ENCODE measurements at places on chromosomes 4 and X.

DNA sequence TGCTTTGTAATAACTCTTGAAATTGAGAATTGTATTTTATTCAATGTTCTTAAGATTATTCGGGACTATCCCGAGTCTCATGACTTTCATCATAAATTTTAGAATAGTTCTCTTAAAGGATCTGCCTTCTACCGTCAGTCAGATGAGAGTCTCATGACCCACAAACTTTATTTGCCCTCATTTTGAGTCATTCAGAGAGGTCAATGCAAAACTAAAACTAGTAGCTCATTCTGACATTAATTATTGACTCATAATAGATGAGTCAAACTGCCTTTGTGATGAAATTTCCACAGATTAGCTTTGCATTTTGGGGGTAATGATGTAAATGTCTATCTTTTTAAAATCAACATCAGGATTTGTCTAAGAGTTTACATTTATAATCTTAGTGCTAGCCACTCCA lies 1527.3 kb downstream of the TECRL start:
- DNase-seq, result no peak

- peak; percentile 35 for DNase-seq
Observed at GRCh38 chr4:100493756-100494155, 24.1 kb downstream of the EMCN start.

DNA sequence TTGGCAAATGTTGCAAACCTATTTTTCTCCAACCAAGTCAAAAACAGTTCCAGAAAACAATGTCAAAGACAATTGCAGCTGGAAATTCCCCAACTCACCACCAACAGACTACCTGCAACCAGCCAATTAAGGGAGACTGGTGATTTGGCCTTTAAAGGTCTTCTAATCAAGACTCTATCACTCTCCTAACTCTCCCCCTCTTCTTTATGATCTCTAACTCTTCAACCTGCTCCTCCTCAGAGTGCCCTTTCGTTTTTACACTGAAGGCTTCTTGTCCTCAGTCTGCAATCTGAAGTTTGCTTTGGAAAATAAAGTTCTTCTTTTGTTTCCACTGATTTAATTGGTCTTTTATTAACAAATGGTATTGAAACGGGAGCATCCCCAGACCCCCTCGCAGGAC lies 203.9 kb downstream of the TECRL start:
- no peak for DNase-seq

GRCh38 chr4:185190306-185190856 lies 13.4 kb downstream of the CFAP97 start:
- no peak for DNase-seq

- no peak for DNase-seq
Observed at GRCh38 chr4:186192066-186192612, 772 bp downstream of the CYP4V2 start.

- peak; percentile 24 for DNase-seq
Observed at GRCh38 chr4:97498875-97499274, 644.4 kb downstream of the STPG2 start.

- DNase-seq, result no peak
Observed at GRCh38 chr4:162866565-162866964, 300.1 kb downstream of the NAF1 start.

DNA sequence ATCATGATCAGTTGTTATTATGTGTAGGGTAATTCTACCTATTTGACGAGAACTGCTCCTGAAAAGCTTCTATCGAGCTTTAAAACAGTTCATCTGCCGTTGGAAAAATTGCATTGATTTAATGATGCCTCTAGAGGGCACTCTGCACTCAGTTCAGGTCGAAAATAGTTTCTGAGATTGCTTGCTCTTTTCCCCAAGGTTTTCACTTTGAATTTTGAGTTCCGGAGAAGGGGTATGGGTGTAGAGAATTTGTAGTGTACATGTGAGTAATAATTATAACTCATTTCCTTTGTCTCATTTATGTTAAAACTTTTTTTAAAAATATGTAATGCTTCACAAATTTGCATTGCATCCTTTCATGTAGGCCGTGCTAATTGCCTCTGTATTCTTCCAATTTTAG lies 28.4 kb upstream of the TNIP3 start:
- no peak for DNase-seq

DNA sequence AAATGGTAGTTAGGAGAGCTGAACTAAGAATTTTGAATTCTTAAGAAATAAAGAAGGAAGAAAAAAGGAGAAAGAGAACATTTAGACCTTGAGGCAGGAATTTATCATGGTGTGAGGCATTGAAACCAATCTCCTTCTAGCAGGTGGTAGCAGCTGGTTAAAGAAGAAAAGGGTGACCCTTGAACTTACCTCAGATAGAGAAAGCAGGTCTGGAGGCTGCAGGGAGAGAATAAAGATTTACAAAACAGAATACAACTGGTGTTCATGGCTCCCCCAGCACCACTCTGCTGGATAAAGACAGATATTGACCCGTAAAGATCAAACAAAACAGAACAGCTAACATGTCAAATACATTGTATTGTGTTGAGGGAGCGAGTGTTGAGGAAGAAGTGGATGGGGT lies 56.0 kb downstream of the NCAPG start:
- no peak for DNase-seq

DNA sequence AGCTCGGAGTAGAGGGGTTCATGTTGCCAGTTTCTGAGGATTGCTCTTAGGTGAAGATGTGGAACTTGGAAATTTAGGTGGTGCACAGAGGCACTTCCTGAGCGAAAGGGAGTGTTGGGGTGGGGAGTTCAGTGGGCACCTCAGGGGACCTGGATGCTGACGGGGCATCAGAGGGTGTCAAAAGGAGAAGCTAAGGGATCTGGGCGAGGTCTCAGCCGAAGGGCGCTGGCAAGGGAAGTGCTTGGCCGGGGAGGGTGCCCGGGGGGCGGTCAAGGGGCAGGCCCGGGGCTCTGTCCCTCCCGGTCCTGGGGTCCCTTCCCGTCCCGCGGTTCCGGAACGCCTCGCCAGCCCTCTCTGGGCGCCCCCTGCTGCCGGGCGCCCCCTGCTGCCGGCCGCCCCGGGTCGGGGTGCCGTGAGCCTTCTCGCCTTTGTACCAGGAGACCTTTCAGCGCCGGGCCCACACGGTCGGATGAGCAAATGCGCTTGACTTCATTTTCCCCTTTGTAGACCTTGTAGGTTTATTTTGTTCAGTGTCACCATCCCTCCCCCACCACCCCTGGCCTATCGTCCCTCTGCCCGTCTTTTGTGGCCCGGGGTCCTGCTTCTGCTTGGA lies 3.0 kb upstream of the PHOX2B start:
- DNase-seq, result no peak

DNA sequence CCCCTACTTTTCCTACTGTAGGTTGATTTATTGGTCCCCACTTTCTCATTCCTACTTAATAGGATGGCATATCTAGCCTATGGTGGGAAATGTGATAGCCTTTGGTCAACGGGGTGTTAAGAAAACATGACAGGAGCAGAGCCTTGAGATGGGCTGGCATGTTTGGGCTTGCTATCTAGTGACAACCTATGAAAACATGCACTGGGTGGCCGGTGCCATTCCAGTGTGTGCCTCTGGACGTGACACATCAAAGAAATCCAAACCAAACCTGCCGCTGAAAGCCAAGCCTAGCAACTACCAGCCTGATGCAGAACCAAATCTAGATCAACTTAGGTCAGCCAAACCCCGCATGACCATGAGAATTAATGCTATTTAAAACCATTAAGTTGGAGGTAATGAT lies 317.6 kb downstream of the DMD start:
- no peak for DNase-seq

- DNase-seq, result no peak
Observed at GRCh38 chr4:45621971-45622370, 501.9 kb downstream of the GABRG1 start.

DNA sequence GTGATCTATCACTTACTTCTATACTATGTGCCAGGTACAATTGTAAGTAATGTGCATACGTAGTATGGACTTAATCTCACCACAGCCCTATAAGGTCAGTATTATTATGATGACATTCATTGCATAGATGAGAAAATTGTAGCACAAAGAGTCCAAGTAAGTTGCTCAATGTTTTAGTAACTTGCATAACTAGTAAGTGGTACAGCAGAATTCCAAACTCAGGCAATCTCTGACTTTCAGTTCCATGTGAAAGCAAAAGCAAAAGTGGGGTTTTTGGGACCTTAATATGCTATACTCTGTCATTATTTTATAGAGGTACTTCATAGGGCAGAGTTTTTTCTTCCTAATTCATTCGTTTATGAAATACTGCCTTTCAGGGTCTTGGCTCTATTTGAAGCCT lies 188.8 kb upstream of the VEGFC start:
- DNase-seq, result no peak

- DNase-seq, result no peak
Observed at GRCh38 chrX:153726286-153727122, 1.8 kb downstream of the ABCD1 start.

GRCh38 chr4:165402375-165402774 lies 23.6 kb downstream of the CPE start:
- no peak for DNase-seq

DNA sequence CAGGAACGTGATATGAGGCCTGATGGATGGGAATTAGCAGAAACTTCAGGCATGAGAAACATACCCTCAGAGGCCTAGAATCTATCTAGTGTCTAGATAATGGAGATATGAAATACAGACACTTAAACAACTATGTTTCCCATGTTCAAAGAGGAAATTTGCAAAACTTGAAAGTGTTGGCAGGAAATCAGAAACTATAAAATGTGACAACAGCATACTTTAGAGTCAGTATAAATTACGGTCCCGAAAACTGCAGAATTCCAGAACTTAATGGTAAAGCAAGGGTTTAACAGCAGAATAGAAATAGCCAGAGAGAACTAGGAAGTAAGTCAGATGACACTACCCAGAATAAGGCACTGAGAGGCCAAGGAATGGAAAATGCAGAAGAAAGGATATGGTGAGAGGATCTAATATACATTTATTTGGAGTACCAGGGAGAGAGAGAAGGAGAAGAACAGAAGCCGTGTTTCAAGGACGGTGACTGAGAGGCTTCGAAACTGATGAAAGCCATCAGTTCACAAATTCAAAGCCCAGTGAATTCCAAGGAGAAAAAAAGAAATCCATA lies 7.4 kb downstream of the HTT-AS start:
- peak; percentile 13 for DNase-seq

DNA sequence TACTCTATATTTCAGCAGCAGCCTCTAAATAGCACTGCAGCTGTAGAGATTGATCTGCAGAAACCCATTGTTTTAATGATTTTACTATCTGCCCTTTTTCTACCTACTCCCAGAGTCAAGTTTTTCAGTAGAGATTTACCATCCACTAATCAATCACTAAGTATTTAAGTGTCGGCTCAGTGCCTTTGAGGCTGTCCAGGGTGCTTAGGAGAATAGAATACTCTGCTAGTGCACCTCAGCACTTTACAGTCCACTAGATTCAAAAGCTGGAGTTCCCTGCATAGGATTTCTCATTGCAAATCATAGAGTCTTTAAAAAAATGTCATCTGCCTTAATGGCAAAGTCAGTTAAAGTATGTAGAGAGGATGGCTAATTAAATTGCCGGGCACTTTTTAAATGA lies 29.6 kb upstream of the ANAPC4 start:
- no peak for DNase-seq

DNA sequence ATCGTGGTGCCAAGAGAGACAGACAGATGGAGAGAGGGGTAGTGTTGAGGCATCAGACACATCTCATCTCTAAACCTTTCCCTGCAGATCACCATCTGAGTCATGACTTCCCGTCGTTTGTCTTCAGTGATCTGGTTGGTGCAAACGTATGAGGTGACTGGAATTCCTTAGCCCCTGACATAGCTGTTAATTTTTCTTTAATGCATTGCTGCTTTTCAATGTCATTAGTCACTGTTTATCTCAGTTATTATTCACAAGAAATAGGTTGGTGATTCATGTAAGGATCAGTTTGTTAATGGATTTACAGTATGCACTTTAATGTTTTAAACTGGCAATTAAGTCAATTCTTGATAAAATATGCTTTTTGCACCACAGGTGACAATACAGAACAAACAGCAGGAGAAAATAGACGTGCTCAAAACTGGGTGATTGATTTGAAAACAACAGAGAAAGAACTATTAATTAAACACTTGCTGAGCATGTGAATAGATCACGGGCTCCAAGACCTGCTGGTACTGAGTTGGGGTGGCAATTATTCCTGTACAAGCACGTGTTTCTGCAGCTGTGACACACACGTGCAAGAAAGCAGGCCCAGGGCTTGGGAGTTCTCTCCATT lies 1.3 kb upstream of the TMEM154 start:
- peak; percentile 78 for DNase-seq

DNA sequence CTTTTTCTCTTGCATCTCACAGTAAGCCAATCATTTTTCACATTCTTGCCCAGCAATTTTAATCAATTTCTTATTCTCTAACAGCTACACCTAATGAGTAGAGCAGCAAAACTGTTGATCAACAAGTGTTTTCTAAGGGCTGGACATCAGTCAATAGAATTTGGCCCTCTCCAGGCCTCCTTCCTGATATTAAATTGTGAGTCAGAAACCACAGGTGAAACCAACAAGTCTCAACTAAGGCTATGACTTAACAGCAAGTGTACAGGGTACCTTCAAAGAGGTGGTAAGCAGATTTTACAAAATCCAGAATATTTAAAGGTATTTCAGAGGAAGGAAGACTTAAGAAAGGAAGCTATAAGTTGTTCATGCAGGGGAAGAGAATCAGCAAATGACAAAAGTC lies 156.5 kb upstream of the ARHGAP24 start:
- DNase-seq, result no peak

- peak; percentile 51 for DNase-seq
Observed at GRCh38 chr4:85826060-85826678, 351.2 kb downstream of the ARHGAP24 start.

- DNase-seq, result peak; percentile 75
Observed at GRCh38 chr4:78560296-78560963, 8.9 kb downstream of the ANXA3 start.

- no peak for DNase-seq
Observed at GRCh38 chrX:13535376-13536165, 33.8 kb upstream of the EGFL6 start.

GRCh38 chrX:17078031-17078720 lies 131.7 kb downstream of the REPS2 start:
- peak; percentile 48 for DNase-seq

- DNase-seq, result no peak
Observed at GRCh38 chr4:8675383-8675782, 82.8 kb downstream of the CPZ start.

DNA sequence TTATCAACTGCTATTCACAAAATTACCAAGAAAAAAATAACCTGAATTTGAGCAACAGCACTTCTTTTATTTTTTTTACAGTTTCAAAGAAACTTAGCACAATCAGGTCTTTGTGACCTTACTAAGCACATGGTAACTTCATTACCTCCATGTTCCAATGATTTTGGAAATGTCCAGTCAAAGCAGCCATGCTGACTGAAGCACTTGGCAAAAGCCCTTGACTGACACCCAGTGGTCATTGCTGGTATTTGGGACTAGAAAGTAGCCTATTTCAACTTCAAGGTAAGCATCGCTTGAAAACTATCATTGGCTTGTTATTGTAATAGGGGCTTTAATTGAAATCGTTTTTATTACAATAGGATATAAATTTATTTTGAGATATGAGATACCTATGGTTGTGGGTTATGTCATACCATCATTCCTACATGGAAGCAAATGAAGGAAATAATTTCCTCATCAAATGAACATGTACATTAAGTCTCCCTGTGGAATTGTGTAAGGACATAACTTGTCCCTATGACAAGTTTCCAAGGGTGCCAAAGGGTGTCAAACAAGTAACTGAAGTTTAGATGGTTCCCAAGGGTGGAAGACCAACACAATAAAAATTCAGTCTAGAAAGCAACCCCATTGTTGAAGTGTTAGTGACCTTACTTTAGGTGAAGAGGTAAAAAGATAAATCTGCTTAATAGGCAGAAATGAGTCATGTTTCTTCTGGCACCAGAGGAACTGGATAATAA lies 15.2 kb upstream of the ANXA10 start:
- peak; percentile 33 for DNase-seq

Data from fibroblast of skin of left quadriceps (primary cell).